Pancreas (tissue), 10 donors: ENCODE measurements at places on chromosomes 1 and 21.

DNA sequence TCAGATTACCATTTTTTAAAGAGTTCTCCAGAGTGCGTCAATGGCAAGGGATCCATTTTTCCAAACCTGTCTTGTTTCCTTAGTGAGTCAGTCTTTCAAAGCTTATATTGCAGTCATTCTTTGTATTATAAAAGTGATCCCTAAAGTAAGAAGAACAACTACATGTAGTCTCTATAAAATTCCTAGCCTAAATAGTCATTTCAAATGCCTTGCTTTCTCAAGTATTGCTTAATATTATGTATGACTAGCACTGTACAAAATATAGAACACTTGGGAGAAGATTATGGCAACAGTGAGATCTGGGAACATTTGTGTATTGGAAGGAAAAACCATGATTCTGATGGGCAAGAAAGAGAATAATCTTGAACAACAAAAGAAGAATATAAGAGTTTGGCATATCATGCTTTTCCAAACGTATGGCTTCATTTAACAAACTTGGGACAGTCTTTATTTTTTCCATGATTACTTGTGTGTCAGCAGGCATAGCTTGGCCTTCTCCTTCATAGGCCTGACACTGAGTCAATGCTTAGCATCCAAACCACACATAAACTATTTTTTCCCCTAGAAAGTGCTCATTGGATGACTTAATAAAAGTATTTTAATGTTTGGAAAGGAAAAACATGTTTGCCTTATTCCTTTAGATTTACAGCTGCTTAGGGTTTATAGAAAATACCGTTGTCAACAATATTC, 547.4 kb downstream of the LTN1 start:
- DNase-seq, result no peak

- DNase-seq, result no peak
These were observed 552.9 kb downstream of the LTN1 start for GRCh38 chr21:28439788-28440187.

DNA sequence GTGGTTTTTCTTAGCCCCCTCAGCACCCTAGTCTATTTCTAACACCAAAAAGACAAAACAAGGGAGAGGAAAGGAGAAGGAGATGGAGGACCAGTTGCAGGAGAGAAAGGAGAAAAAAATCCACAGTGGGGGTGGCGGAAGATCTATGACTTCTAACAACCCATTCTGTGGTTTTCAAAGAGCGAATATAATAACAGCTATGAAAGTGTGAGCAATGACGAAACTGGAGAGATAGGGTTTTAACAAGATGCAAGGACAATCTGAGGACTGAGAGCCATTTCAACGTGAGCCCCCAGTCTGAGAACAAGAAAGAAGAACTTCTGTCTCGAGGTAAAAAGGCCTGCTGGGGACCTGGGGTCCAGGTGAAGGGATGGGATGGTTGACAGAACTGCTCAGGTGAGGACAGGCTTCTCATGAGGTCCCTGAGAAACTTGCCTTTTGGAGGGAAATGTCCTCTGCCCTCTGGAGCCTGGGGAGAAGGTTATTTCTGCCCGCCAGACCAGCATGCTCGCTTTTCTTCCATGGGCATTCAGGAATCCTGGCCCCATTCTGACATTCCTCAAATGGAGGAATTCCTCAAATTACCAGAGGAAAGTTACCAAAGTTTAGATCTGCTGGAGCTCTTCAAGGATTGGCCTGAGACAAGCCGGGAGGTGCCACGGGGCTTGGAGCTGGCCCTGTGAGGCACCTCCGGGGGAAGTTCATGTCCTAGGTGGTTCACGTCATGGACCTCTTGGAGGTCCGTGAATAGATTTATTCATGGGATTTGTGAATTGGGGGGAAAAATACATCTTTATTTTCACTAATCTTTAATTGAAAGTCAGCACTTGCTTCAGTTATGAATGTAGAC, at the start of gene CD160:
Gene CD160 (plus strand): TSS at position 270 of the 850 bp plus-strand sequence. CDS start 8,829 bp downstream, outside the sequence.
- DNase-seq, result no peak

DNA sequence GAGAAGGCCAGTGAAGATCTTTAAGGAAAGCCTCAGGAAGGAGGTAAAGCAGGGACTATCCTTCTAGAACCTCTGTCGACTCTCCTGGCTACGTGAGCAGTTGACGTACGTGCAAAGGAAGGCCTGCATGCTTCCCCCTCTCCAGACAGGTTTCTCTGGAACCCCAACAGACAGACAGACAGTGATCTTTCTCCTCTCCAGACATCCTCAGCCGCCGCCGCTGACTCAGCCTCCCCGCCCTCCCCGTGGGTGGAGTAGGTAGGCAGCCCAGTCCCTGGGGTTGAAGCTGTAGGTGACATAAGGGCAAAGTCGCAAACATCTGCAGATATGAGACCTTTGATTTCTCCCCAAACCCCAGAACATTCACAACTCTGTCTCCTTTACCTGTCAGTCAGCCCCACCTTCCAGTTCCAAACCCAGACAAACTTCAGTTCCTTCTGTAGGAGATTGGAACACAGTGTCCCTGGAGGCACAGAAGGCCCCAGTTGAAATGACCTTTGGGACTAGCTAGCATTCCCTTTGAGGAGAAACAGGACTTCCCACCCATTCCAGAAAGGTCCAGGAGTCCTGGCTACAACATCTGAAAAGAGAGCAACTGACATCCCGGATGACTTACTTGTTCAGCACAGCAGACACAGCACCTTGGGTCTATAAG, 146.0 kb upstream of the JUN start:
- DNase-seq, result no peak

DNA sequence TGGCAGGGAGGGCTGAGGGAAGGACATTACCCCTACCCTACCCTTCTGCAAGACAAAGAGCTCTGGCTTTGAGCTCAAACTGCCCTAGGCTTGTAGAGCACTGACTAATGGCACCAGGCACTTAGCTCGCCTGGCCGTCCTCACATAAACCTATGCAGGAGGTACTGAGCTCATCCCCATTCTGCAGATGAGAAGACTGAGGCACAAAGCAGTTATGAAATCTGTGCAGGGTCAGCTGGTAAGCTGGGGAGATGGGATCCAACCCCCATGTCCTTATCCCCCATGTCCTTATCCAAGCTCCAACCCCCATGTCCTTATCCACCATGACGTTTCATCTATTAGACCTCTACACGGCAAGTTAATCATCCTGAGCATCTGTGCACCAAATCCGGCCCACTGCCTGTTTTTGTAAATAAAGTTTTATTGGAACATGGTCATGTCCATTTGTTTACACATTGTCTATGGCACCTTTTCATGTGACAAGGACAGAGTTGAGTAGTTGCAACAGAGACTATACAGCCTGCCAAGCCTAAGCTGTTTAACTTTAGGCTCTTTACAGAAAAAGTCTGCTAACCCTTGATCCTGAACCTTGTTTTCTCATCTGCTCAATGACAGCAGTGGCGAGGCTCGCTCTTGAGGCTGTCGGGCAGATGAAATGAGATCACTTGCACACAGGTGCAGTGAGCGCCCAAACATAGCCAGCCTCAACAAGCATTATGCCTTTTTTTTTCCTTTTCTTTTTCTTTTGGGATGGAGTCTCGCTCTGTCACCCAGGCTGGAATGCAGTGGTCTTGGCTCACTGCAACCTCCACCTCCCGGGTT, 86.8 kb downstream of the FBXO2 start:
- no peak for DNase-seq

- DNase-seq, result no peak
These were observed 1.6 kb downstream of the NRIP1 start for GRCh38 chr21:15063081-15063813.

GRCh38 chr1:145961425-145962156, 2.8 kb downstream of the ANKRD34A start:
- DNase-seq, result peak; percentile 78

GRCh38 chr1:151313501-151313900, 13.7 kb downstream of the PI4KB start:
- no peak for DNase-seq

- DNase-seq, result no peak
These were observed 14.0 kb upstream of the GBP5 start for GRCh38 chr1:89286549-89287180.

DNA sequence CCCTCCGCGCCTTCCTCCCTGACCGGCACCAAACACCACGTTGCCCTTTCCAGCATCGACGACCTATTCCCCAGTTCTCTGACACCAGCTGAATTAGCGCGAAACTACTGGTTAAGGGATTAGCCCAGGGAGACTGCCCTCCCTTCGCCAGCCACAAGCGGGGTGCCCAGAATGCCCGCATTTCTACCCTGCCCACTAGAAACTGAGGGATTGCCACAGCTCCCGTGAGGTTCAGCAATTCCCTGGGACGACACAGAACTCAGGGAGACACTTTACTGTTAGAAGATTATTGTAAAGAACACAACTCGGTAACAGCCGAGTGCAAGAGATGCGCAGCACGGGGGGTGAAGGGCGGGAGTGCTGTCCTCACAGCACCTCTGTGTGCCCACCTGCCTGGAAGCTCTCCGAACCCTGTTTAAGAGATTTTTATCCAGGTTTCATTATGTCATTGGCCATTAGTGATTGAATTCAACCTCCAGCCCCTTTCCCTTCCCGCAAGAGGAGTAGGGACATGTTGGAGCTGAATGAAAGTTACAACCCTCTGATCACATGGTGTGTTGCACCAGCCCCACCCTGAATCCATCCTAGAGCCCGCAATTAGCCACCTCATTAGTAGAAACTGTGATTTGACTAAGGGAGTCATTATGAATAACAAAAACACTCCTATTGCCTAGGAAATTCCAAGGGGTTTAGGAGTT, 15.8 kb upstream of the RIPPLY3 start:
- no peak for DNase-seq

DNA sequence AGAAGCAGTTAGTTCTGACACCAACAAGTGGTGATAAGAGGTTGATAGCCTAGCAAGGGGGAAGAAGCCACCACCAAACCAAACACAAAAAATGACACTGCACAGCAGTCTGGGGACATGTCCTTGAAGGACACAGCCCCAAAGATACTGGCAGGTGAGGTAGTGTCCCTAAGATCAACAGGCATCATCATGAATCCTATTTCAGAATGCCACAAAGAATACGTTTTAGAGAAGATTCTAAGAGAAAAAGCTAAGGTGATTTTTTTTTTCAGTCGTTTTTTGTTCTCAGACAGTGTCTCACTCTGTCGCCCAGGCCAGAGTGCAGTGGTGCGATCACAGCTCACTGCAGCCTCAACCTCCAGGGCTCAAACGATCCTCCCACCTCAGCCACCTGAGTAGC, 19.6 kb downstream of the MTHFR start:
- no peak for DNase-seq

GRCh38 chr1:40694353-40694874, 2.9 kb downstream of the NFYC start:
- no peak for DNase-seq

DNA sequence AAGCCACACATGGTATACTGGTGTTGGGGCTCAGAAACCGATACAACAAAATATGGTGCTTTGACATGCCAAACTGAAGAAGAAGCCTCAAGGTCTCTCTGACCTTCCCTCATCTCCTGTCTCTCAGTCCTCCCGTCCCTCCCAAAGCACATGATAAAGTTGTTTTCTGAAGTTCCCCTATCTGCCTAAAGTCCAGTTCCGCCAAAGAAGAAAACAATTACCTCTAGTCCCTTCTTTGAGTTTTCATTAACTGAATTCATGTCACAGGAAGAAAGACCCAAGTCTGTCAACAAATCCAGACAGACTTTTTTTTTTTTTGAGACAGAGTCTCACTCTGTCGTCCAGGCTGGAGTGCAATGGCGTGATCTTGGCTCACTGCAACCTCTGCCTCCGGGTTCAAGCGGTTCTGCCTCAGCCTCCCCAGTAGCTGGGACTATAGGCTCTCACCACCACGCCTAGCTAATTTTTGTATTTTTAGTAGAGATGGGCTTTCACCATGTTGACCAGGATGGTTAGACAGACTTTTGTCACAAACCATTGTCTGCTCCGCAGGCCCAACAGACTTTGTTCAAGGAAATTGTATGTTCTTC, 32.2 kb upstream of the SLC2A1 start:
- no peak for DNase-seq

DNA sequence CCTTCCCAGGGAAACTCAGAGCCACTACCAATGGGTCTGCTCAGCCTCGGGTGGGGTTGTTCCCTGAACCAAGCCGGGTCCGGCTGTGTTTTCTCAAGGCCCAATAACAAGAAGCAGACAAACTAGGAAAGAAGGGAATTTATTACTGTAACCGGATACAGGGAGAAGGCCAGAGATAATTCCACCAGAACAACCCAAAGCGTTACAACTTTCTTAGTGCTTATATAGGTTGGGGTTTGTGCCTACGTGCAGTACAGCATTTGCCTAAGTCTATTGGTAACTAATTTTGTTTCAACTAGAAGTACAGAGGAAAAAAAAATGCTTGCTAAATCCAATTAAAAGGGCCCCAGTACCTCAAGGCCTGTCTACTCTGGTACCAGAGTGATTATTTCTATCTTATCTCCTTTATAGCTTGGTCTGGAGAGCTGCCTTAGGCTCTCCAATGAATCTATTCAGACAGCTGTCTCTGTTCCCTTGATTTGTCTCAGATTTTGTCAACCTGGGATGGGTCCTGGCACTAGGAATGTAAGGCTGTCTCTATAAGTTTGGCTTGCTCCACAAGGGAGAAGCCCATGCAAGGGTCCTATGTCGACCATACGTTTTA, 57.3 kb upstream of the CCDC190 start:
- DNase-seq, result no peak

- DNase-seq, result peak; percentile 55
These were observed 62.1 kb downstream of the GNG12 start for GRCh38 chr1:67771152-67771551.

DNA sequence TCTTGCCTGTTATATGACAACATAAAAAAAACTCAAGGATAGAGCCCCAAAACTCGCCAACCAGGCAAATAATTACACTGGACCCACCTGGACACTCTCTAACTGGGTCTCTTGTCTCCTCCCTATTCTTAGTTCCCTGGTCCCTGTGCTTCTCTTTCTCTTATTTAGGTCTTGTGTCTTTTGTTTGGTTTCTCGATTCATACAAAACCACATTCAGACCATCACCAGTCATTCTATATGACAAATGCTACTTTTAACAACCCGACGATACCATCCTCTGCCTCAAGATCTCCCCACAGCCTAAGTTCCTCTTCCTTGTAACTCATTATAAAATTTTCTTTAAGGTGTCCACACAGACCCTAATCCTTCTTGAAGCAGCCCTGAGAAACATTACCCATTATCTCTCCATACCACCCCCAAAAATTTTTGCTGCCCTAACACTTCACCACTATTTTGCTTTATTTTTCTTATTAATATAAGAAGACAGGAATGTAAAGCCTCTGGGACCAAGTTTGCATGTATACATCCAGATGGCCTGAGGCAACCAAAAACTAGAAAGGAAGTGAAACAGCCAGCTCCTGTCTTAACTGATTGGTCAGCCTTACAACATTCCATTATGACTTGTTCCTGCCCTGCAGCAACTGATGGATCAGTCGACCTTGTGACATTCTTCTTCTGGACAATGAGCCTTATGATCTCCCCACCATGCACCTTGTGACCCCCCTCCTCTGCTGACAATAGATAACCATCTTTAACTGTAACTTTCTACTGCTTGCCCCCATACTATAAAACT, 638.2 kb downstream of the AMY1C start:
- no peak for DNase-seq
